ENCODE measurements at places on chromosomes 5 and 9. TPM values are rescaled to one million over a fixed set of nuclear protein-coding genes. Genes with fewer than 3 reads are reported as not detected.

The KCNMB1 gene
- total RNA-seq = not detected

The BSPRY gene
- total RNA-seq = 11.4 TPM

The CMYA5 gene
- 0.29 TPM for total RNA-seq

The SHOC1 gene
- not detected for total RNA-seq

The LECT2 gene
- not detected for total RNA-seq

All from T-helper 1 cell treated with Interleukin-12 subunit alpha and Interleukin-12 subunit beta and Interleukin-4 antibody, amounts not matched to agents 30 ng/mL and 1 ng/mL, for 36 hours (primary cell).